Activated CD8-positive, alpha-beta T cell treated with anti-CD3 and anti-CD28 coated beads, Interleukin-2, amount 10 ng/mL, durations not matched to agents 7 days and 5 days (primary cell): ENCODE measurements at places on chromosomes 13 and 19. TPM values are rescaled to one million over a fixed set of nuclear protein-coding genes. Genes with fewer than 3 reads are reported as not detected.

The CEACAM1 gene
- total RNA-seq, result 27.1 TPM

The CYP4F12 gene
- total RNA-seq, result not detected

The UHRF1 gene
- 173 TPM for total RNA-seq

The PLA2G4C gene
- 1.8 TPM for total RNA-seq

The ZNF563 gene
- 3.2 TPM for total RNA-seq

The MISP3 gene
- total RNA-seq, result 1.1 TPM

The PNMA8B gene
- not detected for total RNA-seq

The TEX101 gene
- total RNA-seq, result not detected

The NLRP5 gene
- not detected for total RNA-seq

The FCAR gene
- not detected for total RNA-seq

The CEACAM16 gene
- total RNA-seq, result not detected

The MEGF8 gene
- total RNA-seq, result 5.9 TPM

The CERS4 gene
- 27.7 TPM for total RNA-seq

The ZNF136 gene
- total RNA-seq, result 13.9 TPM

The LILRB5 gene
- total RNA-seq, result not detected

The ZNF808 gene
- total RNA-seq, result 47.0 TPM

The TJP3 gene
- total RNA-seq, result 1.3 TPM

The KRI1 gene
- total RNA-seq, result 64.0 TPM

The CYP4F2 gene
- total RNA-seq, result not detected

The SELENOV gene
- total RNA-seq, result not detected

The HIF3A gene
- total RNA-seq, result not detected

The PGLYRP2 gene
- total RNA-seq, result not detected

The C5AR2 gene
- 0.05 TPM for total RNA-seq

The EPSTI1 gene
- total RNA-seq, result 68.1 TPM

The ZNF816 gene
- total RNA-seq, result 12.9 TPM

The MAP4K1 gene
- 259 TPM for total RNA-seq

The TEX29 gene
- total RNA-seq, result not detected

The IFNL1 gene
- total RNA-seq, result not detected

The NLRP11 gene
- not detected for total RNA-seq

The GJA3 gene
- not detected for total RNA-seq

The METTL21C gene
- total RNA-seq, result not detected

The TNFSF13B gene
- 5.2 TPM for total RNA-seq

The SPRED3 gene
- total RNA-seq, result 0.90 TPM

The NLRP7 gene
- total RNA-seq, result not detected

The PABPC3 gene
- 0.79 TPM for total RNA-seq

The PSG6 gene
- not detected for total RNA-seq

The ZNF699 gene
- 7.5 TPM for total RNA-seq

The BEST2 gene
- not detected for total RNA-seq

The TMEM86B gene
- total RNA-seq, result 13.8 TPM

The FFAR1 gene
- not detected for total RNA-seq

The PSG2 gene
- not detected for total RNA-seq

The SIN3B gene
- 31.9 TPM for total RNA-seq

The SYDE1 gene
- 0.13 TPM for total RNA-seq

The APOE gene
- total RNA-seq, result 0.89 TPM

The CGB8 gene
- not detected for total RNA-seq

The CALR3 gene
- not detected for total RNA-seq

The NALCN gene
- total RNA-seq, result not detected

The DENND1C gene
- total RNA-seq, result 94.1 TPM

The MBD3L2 gene
- not detected for total RNA-seq

The SPART gene
- 16.6 TPM for total RNA-seq

The KLK2 gene
- total RNA-seq, result not detected

The F2RL3 gene
- total RNA-seq, result 0.34 TPM

The GPC6 gene
- total RNA-seq, result not detected

The CGB1 gene
- not detected for total RNA-seq
